ENCODE measurements at places on chromosomes 3 and 15.

DNA sequence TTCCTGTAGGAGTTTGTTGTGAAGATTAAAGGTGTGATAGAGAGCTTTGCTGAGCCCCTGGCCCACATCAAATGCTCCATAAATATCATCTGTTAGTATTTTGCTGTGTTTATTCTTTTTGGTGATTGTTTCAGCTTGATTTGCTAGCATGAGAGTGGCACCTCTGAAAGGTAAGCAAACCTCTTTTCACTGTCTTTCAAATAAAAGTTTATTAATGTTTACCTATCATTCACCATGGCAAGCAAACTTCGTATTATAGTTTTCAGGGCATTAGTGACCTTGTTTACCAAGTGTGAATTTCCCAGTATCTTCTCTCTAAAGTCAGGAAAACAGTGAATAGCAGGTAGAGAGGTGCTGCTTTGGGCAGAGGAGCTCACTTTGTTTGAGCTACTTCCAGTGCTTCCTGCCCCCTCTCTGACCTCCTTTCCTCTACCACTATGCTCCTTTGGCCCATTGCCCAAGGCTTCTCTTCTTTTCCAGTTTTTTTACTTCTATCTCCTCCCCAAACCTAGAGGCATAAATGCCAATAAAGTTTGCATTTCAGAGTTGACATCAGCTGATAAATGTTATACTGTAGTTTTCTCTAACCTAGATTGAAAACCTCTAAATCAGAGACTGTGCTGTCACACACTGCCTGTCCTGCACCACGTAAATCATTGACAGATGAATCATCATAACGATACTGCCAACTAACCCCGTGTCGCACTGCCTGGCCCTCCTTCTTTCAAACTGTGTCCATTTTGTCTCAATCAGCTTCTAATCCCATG lies 569.0 kb downstream of the TUSC7 start:
- DNase-seq: no peak

GRCh38 chr3:46935168-46935858 lies 41.2 kb downstream of the CCDC12 start:
- no peak for DNase-seq

GRCh38 chr15:23472678-23473077 lies 25.6 kb upstream of the GOLGA6L2 start:
- no peak for DNase-seq

DNA sequence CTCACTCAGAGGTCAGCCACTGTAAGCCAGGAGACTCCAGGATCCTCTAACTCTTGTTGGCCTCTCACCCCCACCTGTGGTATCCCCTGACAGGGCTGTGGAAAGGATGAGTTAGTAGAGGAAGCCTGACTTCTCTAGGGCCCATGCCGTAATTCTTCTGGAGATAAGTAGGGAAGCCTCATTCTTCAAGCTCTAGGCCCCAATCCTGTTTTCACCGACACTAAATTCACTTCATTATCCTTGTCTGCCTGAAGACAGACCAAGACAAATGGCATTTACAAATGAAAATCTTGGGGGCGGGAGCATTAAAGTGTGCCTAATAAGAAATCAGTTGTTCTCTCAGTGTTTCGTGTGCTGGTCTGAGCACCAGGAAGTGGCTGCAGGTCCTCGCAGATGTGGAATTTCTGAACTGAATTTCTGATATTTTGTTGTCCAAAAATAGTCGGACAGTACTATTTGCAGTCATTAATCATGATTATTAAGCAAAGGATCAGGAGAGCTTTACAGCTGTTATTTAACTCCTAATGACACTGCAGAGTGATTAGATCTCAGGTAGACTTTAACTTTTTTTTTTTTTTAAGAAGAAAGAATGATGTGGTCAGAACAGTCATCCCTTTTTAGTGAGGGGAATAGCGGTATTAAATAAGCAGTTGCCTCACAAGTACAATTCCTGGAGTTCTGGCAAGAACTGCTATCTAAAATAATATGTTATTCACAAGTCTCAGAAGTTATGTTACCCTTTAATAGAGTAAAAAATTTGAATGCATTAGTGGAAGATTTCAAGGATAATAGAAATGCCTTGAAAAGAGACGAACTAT lies 58.4 kb downstream of the RBMS3 start:
- DNase-seq: no peak

GRCh38 chr3:167166594-167167253 lies 213.4 kb downstream of the ZBBX start:
- DNase-seq: no peak

DNA sequence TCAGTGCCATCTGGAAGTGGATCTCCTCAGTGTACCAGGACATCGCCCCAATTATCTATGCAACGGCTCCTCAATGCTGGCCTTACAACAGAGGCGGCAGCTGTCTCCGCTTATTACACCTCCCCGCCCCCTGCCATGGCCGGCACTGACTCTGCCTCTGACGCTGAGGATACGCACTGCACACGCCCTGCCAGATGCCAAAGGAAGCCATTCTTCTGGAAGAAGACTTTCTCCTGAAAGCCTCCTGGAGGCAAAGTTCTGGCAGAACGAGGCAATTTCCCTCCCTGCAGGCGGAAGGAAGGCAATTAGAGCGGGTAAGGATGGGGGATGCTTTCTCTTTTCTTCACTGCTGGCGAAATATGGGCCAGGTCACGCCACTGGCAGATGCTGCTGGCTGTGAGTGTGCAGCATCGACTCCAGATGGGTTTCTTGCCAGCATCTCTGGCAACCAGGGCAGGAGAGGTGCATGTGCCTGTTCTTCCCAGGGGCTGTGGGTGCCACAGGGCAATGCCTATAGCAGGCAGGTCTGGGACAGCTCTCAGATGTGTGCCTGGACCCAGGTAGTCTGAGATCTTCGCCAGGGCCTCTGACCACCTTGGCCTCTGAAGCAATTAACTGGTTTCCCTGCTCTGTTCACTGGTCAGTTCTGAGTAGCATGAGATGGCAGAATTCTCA lies 62.2 kb upstream of the MRPS22 start:
- no peak for DNase-seq

GRCh38 chr3:154552338-154552737 lies 122.3 kb upstream of the GPR149 start:
- DNase-seq: no peak

DNA sequence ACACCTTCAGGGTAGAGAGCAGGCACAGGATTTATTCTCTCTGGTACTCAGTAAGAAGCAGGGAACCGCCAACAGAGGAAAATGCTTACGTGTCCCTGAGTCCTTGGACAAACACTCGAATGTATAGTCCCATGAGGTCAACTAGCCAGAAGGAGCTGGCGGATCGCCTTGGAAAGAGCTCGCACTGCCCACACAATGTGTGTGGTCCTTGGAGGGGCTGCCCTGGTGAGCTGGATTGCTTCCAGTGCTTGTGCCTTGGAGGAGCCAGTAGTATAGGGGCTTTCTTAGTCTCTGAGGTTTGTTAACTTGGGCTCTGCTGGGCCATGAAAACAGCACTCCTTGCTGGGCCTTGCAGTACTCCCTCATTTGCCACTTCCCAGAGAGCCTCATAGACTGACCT lies 40.7 kb upstream of the VILL start:
- DNase-seq: no peak

DNA sequence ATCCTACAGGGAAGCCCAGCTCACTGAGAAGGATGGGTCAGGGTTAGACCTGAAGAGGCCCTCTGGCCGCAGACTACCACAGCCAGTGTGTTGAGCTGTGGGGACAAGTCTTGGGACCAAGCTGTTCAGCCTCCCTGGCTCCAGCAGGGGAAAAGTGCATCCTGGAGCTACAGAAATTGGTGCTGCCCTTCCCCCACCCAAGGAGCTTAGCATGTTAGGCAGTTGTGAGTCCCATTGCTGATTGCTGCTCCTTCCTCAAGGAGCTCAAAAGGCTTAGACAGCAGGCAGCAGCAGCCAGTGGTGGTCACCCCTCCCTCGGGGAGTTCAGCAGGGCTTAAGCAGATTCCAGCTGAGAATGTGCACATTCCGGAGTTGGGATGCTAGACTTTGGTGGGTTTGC lies 165.6 kb downstream of the ATP8B4 start:
- no peak for DNase-seq

- DNase-seq: no peak
Measured at GRCh38 chr15:30859091-30859874, 44.4 kb upstream of the FAN1 start.

GRCh38 chr3:37906734-37907282 lies 45.1 kb downstream of the CTDSPL start:
- no peak for DNase-seq

DNA sequence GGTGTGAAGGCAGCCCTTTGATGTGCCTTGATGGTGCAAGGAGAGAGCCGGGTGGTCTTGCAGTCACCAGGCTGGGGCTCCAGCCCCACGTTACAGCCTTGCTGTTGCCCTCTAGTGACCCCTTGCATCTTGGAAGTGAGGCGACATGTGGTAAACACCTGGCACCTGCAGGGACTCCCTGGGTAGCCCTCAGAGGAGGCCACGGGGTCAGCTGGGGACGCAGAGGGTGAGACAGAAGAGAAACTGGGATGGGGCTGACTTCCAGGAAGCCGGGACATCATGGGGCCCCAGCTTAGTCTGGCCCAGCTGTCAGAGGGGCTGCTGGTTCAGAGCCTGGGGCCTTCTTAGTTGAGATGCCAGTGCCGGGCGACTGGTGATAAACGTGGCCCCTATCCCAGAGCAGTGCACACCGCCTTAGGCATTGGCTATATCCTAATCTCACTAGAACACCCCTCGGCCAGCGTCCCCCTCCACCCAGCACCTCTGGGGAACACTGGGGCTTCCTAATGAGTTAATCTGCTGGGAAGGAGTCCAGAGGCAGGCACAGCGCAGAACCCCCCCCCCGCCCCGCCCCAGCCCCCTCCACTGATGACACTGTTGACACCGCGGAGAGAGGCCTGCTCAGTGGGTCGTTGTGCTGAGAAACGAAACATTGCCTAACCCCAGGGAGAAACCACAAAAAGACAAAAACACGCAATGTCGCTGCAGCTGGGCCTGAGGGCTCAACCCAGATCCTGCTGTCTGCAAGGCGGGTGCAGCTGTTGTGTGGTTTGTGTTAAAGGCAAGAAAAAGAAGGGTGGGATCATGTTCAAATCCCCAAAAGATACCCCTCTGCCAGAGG lies 60.5 kb upstream of the KLF13 start:
- no peak for DNase-seq

DNA sequence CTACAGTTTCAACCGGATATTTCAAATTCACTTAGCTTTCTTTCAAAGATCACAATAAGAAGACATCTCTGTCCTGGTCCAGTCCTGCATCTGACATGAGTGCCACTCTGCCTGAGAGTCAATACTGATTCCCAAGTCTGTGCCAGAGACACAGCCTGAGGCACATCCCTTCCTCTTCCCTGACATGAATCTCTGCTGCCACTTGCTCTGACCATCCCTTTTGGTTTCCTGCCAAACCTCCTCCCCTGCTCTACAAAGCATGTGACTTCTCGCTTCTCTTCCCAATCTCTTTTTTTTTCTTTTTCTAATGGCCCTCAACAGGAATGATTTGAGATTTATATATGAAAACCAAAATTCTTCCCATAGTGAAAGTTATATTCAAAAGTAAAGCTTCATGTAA lies 117.9 kb downstream of the MECOM start:
- no peak for DNase-seq

DNA sequence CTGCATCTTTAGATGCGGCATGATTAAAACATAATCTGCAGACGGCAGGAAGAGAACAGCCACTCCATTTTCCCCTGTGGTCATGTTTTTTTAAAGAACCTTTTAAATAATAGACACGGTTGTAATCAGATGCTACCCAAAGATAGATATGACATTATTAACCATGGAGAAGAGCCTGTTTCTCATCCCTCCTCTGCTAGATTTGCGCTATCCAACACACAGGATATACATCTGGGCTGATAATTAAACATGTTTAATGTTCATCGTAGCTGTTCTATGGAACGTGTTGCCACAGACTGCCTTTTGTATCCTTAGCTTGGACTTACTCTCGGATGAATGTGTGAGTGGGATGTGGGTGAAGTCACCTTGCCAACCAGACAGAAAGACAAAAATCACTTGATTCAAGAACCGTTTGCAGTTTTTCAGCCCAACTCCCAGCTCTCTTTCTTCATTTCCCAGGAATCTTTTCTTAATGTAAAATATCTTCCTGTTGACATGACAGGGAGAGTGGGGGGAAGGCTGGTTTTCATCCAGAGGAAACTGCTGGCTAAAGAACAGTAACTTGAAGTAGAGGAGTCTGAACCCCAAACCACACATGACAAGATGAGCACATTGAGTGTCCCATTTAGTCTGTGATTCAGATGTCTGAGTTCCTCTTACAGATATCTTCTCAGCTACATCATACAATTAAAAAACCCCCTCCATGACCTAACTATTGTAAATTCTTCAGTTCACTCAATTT lies 118.6 kb upstream of the PRICKLE2 start:
- DNase-seq: no peak

GRCh38 chr3:13621381-13622221 lies 72.7 kb downstream of the FBLN2 start:
- no peak for DNase-seq
